ENCODE measurements at places on chromosomes 2 and 18. TPM values are rescaled to one million over a fixed set of nuclear protein-coding genes. Genes with fewer than 3 reads are reported as not detected.

- no peak for DNase-seq
Observed at GRCh38 chr2:234355021-234355720, 141.7 kb downstream of the ARL4C start.

DNA sequence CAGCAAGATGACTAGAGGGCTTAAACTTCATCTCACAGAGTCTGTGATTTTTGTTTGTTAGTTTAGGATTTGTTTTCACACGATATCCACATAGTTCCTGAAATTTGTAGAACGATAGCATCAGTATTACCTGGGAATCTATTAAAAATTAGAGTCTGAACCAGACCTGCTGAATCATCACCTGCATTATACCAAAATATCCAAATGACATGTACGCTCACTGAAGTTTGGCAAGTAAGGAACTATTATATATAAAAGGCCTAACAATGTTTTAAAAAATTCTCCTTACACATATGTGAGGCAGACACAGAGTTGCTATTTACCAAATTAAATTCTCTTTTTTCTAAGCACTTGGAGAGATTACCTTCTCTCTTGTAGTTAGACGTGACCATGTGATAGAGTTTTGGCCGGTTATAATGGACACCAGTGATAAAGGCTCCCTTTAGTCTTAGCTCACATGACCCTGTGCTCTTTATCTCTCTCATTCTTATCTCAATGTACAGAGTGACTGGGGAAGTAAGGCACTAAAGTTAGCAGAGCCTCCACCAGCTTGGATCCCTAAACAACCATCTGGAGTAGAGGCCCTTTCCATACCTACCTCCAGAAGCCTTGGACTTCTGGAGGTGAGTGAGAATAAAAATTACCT, 363.1 kb downstream of the DSC3 start:
- DNase-seq, result no peak

The AAMP gene
- 89.7 TPM for total RNA-seq

The SLC23A3 gene
- 0.93 TPM for total RNA-seq

All from mesenteric fat pad (tissue), 1 donor.